ENCODE measurements at places on chromosomes 1 and 21.

DNA sequence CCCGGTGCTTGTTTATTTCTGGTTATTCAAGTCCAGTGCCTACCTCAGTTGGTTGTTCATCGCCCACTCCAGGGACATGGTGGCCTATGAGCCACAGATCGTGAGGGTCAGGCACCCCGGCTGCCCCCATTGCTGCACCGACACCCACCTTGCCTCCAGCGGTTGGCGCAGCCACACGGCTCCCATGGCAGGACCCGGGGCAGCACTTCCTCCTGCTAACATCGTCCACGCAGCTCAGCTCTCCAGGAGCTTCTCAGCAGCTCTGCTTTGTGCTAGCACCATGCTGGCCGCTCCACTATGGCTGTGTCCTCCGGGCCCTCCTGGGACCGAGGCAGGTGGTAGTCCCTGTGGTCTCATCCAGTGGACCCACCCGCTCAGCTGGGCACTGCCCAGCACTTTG is 13.9 kb upstream of the PRKCZ start:
- no peak for DNase-seq

GRCh38 chr1:43443197-43443946 is 10.4 kb downstream of the HYI start:
- no peak for DNase-seq

- no peak for DNase-seq
These were observed 27.4 kb downstream of the TIAM1 start for GRCh38 chr21:31316488-31317169.

DNA sequence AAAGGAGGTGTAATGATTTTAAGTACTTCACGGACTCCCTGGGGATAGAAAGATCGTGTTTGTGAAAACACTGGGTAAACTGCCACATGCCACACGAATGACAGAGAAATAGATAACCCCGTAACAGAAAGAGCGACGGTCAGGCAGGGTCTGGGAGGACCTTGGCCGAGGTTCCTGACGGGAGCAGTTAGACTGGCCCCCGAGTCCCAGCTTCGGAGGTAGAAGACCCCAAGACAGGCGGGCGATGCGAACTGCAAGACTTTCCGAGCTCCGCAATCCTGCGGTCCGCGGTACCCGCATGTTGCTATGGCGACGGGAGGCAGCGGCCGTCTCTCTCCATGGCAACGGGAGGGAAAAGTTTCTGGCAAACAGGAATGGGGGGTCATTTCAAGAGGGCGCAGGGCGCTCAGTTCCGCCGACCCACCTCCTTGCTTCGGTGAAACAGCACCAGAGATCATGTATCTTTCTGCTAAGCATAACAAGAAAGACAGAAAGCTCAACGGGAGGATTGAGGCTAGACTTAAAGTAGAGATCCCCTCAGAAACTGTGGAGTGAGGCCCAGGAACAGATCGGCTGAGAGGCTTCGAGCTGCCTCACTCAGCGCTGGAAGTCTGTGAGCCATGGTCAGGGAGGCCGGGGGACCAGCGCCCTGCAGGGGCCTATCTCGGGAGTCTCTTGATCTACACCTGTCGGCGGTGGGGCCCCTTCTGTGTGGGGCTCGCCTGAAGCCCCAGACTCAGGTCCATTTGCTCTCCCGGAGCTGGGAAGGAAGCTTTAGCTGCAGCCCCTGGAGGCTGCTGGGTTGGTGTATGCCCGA is 685 bp upstream of the SYT6 start:
- DNase-seq = peak; percentile 19

GRCh38 chr1:87115891-87116290 is 201.5 kb downstream of the HS2ST1 start:
- DNase-seq = no peak

DNA sequence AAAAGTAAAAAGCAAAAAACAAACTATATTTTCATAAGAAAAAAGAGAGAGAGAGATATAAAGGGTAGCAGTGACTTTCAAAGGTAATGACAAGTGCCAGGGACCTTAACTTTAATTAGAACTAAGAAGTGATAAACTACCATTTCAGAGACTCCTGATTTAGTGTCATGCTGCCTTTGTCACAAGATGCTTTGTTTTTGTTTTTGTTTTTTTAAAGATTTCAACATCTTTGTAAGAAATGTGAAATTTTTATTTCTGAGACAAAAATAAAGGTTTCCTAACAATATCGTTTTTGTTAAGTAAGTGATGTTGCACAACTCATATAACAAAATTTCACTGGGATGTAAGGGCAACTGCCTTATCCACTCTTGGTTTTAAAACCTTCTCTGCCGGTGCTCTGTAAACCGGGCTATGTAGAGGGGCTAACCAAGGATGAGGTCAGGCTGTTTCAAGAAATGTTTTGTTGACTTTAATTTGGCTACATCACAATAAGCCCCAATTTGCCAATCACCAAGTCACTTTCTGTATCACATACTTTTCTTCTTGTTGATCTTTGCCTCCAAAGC is 35.2 kb upstream of the SYT2 start:
- DNase-seq = no peak

DNA sequence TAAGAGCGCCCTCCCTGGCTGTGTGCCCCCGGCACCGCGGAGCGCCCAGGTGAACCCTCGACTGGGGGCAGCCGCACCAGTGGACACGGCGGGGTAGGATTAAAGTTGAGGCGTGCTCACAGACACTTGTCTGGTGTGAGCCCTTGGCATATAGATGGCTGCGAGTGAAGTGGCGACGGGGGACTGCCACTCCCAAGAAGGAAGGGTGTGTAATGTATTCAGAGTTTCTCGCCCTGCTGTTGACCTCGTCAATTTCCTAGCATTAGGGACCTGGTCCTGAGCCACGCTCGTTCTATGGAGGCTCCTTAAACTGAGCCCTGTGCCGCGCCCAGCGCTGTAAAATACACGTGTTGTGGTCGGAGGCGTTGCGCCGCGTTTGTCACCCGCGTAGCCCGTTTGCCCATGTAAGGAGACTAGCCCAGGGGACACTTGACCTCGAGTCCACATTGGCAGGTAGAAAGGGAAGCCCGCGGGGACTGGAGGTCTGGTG is 554 bp downstream of the EVA1C start:
- DNase-seq = no peak

- DNase-seq = no peak
These were observed 120.2 kb upstream of the ESRRG start for GRCh38 chr1:216843409-216843808.

DNA sequence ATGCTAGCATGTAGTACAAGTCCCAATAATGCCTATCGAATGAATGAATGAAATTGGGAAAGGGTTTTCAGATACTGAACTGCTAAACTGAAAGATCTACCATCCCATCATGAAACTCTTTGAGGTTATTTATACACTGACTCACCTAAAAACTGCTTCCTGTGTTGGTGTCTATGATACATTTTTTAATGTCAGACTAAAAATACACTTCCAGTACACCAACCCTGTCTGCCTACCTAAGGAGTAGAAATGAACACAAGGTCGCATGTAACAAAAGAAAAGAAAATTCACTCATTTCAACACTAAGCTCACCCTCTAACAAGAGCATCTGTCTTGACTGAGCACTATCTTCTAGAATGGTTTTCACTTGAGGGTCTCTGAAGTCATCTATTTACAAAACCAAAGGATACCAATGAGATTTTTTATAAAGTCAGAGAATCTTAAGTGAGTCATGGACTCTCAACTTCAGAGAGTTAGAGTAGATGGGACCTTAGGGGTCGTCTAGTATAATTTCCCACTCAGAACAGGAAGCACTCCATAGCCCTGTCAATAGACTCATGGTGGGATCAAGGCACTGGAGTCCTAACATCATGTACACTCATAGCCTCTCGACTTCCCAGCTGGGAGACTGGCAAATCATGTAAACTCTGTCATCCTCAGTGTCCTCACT is 53.4 kb downstream of the WLS start:
- no peak for DNase-seq

GRCh38 chr1:50645139-50645538 is 221.9 kb upstream of the DMRTA2 start:
- DNase-seq = no peak

DNA sequence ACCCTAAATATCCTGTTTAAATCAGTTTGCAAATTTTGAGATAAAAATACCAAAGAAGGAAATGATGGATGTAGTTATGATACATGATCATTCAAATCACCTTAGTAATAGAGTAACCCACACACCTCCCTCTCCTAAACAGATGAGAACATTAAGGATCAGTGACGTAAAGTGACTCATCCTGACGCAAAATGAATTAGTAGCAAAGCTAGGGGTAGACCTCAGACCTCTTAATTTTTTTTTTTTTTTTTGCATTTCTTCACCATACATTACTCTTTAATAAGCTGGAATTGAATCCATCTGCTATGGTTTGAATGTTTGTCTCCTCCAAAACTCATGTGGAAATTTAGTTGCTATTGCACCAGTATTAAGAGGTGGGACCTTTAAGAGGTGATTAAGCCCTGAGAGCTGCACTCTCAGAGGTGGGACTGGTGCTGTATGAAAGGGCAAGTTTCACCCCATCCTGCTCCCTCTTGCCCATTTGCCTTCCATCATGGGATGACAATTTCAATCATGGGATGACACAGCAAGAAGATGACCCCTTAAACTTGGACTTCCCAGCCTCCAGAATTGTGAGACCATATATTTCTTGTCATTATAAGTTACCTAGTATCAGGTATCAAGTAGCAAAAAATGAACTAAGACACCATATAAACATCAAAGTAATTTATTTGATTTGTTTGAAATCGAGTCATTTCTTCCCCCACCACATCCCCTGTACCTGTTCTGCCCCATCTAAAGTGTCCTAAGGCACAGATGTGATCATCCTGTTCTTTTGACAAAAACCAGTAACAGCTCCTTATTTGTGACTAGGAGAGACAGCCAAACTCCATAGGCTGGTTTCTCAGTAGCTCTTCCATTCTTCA is 114.6 kb upstream of the DUSP10 start:
- no peak for DNase-seq
